RPMI8226 (cell line): ENCODE measurements at places on chromosomes 13 and 19.

GRCh38 chr13:39450176-39450575, 152.8 kb downstream of the LHFPL6 start:
- no peak for DNase-seq

DNA sequence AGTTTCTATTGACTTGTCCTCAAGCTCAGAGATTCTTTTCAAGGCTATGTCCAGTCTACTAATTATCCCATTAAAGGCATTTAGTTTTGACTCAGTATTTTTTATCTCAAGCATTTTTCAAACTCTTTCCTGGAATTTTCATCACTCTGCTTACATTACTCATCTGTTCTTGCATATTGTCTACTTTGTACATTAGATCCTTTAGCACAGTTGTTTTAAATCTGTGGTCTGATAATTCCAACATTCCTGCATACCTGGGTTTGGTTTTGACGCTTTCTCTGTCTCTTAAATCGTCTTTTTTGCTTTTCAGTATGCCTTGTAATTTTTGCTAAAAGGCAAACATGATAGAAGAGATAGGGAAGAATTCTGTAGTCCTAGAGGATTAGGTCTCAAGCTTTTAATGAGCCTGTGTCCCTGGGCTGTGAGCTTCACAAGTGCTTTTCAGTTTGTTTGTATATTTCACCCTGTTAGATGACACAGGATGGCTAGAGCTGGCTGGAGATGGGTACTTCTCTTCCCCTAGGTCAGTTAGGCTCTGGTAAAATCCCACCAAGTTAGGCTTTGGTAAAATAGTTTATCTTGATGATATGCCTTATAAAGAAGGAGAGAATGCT, 46.1 kb upstream of the GPC6 start:
- no peak for DNase-seq

GRCh38 chr13:27449081-27449603, 1.2 kb downstream of the MTIF3 start:
- DNase-seq: no peak

DNA sequence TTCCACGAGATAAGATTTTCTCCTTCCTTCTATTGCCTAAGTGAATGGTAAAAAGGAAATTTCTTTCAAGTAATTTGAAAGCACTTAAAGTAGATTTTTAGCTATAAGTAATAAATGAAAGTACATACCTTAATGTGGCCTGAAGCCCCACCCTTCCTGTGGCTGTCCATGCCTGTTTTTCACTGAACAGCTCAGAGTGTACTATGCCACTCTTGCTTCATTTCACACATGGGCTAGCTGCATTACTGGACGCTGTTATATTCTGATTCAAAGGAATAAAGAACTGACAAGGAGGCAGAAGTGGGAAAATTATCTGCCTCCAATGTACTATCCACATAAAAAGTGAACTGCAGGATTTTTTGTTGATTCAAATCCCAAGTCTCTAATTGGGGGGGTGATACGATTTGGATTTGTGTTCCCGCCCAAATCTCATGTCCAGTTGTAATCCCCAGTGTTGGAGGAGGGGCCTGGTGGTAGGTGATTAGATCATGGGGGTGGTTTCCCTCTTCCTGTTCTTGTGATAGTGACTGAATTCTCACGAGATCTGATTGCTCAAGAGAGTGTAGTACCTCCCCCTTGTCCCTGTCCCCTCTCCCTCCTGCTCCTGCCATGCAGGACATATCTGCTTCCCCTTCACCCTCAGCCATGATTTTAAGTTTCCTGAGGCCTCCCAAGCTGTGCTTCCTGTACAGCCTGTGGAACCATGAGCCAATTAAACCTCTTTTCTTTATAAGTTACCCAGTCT, 154.7 kb upstream of the SGCG start:
- no peak for DNase-seq

DNA sequence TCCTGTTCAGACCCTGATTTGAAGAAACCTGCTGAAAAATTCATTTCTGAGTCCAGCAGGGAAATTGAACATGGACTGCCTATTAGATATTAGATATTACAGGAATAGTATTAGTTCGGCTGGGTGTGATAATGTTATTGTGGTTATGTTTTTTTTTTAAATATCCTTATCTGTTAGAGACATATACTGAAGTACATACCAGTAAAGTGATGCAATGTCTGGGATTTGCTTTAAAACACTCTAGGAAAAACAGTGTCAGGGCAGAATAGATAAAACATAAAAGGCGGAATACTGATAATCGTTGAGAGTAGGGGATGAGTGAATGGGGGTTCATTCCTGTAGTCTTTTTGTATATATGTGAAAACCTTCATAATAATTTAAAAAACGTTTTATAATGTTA, 28.7 kb upstream of the AMER2 start:
- DNase-seq: no peak

DNA sequence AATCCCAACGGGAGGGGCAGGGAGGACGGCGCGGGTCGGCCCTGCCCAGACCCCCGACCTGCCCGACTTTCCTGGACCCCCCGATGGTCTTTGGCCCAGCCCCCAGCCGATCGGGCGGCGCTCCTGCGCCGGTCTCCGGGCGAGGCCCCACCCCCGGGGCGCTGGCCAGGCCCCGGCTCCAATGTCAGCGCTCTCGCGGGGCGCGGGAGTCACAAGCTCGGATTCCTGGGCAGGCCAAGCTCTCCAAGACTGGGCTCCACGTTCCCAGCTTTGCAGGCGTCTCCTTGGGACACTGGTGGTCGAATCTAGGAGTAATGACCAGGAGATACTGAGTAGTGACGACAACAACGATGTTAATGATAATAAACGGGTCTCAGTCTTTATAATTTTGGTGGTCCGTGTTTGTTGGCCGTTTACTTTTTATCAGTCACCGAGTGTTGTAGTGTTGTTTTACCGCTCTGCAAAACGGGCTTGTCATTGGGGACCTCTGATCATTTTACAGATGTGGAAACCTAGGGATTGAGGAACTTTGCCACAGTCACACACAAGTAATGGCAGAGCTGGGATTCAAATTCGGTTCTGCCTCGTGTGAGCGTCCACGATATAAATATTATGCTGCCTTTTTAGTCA, 545 bp downstream of the RAD23A start:
- peak; percentile 63 for DNase-seq

- DNase-seq: no peak
These were observed 21.9 kb downstream of the PLEKHJ1 start for GRCh38 chr19:2214251-2214650.

DNA sequence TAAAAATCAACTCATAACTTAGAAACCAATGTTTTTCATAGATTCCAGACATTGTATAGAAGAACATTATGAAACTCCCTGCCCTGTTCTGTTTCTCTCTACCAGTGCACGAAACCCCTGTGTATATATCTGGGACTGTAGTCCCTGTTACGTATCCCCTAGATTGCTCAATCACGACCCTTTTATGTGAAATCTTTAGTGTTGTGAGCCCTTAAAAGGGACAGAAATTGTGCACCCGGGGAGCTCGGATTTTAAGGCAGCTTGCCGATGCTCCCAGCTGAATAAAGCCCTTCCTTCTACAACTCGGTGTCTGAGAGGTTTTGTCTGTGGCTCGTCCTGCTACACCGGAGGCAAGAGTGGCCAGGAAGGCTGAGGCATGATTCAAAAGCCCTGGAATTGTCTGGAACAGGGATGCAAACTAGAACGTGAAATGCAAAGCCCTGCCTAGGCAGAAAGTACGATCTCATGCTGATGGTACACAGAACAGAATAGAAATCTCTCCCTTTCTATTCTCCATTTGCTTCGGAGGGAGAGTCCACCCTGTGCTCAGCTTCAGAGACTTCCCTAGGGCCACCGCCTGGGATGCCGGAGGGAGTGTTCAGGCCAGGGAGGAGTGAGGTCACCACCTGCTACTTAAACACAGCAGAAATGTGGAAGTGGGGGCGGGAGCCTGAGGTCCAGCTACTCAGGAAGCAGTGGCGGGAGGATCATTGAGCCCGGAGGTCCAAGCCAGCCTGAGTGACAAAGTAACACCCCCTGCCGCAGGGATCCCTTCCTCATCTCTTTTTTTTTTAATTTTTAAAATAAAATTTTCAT, 758 bp upstream of the ZNF888 start:
- DNase-seq: no peak

- DNase-seq: peak; percentile 47
These were observed 49.0 kb upstream of the ZNF780A start for GRCh38 chr19:40139533-40140287.

DNA sequence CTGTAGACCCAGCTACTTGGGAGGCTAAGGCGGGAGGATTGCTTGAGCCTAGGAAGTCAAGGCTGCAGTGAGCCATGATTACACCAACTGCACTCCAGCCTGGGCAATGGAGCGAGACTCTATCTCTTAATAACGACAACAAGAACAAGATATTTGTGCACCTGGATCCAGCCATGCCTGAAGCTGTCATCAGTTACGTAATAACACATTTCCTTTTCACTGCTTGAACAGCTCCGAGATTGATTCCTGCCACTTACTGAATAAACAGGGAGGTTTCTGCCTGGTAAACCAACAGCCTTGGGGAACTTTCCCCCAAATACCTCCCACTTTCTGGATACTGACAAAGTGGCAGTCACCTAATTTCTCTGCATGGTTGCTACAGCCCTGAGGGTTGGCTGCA, 5.4 kb downstream of the KANK2 start:
- no peak for DNase-seq
